ENCODE measurements at places on chromosomes 1 and 21. TPM values are rescaled to one million over a fixed set of nuclear protein-coding genes. Genes with fewer than 3 reads are reported as not detected.

Gene ZBTB8A
- total RNA-seq, result 3.2 TPM

Gene MSH4
- 0.50 TPM for total RNA-seq

Gene CFAP107
- total RNA-seq, result not detected

Gene CYYR1
- total RNA-seq, result 10.7 TPM

- DNase-seq, result peak; percentile 79
These were observed 70.4 kb upstream of the TARDBP start for GRCh38 chr1:10941891-10942541.

DNA sequence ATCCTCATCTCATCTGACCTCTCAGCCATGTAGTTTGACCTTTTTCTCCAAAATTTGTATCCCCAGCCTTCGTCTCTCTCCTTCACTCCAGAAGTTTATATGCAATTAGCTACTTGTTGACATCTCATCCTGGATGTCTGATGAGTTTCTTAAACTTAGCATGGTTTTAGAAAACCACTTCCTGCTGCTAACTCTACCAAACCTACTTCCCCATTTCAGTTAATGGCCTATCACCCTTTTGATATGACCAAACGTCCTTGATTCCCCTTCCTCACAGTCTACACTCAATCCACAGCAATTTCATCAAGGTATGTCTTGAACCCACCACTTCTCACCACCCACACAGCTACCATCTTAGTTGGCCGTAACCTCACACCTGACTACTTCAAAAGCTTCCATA is 121.9 kb downstream of the LRRC40 start:
- DNase-seq, result no peak

DNA sequence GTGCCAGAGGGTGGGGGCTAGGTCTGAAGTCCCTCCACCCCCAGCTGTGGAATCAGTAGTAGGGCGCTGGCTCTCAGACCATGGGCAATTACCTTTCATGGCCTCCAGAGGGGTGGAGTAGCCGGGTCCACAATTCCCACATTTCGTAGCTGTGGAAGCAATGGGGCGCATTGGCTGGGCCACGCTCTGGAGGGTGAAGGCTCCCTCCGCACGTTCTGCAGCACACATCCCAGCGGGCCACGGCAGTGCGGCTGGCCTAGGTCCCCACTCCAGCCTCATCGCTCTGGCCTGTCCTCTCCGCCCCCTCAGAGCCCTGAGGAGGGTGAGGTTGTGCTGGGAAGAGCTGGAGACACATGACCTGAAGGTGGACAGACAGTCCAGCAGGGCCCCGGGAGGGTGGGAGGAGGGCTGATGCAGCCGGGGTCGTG is 2.9 kb downstream of the SELENBP1 start:
- peak; percentile 57 for DNase-seq

GRCh38 chr1:46605232-46605631 is 1.2 kb upstream of the MKNK1 start:
- DNase-seq, result no peak

Gene PRDM2
- total RNA-seq, result 40.5 TPM

DNA sequence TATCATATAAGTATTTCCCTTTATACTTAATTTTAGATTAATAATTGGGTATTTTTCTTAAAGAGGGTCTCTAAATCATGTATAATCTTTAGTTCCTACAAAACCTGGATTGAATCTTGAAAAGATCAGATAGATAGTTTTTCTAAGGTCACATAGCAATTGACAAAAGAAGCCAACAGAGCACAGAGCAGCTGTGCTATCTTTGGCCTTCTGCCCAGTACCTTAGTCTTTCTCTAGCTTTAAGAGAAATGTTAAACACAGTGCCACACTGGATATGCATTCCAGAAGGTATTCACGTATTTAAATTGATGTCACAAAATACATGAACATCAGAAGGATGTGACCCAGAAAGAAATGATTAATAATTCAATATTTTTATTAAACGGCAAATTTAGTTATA is 86.8 kb downstream of the C21orf91 start:
- DNase-seq, result no peak

DNA sequence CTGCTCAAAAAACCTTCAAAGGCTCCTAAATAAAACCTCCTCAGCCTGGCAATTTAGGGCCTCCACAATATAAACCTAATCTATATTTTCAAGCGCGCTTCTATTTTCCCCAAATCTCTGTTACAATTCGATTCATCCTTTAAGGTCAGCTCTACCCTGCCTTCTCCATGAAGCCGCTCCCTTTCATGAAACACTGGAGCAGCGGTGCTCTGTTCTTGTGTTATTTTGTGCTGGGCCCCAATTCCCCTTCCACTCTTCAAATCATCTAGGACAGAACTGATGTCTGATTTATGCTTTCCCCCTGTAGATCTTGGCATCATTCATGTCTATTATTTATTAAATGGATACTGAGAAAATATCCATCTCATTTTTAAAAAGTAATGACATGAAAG is 6.9 kb downstream of the ERRFI1 start:
- no peak for DNase-seq

Gene ANKRD34A
- total RNA-seq, result 3.9 TPM

DNA sequence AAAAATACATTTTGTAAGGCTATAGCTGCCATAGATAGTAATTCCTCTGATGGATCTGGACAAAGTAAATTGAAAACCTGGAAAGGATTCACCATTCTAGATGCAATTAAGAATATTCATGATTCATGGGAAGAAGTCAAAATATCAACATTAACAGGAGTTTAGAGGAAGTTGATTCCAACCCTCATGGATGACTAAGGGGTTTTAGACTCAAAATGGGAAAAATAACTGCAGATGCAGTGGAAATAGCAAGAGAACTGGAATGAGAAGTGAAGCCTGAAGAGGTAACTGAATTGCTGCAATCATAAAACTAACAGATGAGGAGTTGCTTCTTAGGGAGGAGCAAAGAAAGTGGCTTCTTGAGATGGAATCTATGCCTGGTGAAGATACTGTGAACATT is 230.8 kb downstream of the KCTD3 start:
- no peak for DNase-seq

GRCh38 chr1:163056831-163057230 is 12.3 kb upstream of the RGS4 start:
- DNase-seq, result no peak

Gene MFAP2
- total RNA-seq, result 6.2 TPM

Gene CD244
- total RNA-seq, result 2.3 TPM

DNA sequence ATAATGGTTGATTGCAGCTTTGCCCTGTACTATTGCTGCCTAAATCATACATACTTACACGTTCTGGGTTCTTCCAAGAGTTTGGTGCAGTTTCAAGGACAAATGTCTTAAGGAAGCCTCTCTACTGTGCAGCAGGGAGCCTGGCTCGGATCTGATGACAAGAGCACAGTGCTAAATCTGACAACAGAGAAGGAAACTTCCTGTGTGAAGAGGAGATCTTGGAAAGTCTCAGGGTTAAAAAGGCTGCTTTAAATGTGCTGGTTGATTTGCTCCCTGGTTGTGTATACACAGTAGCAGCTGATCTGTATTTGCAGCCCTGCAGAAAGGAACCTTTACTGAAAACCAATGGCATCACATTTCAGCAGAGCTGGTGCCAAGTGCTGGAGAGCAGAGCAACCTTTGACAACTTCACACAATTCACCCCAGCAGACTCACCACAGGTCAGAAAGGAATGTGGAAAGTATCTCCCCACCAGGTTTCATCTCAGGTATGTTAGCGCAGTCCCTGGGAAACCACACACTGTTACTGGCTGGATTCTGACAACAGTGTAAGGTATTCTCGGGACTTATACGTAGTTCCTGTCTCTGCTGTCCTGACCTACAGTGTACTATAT is 355.0 kb upstream of the ESRRG start:
- DNase-seq, result no peak

- no peak for DNase-seq
These were observed 841.8 kb upstream of the ADGRL4 start for GRCh38 chr1:79848316-79848715.

Gene TMOD4
- not detected for total RNA-seq

Gene SUMO3
- total RNA-seq, result 74.4 TPM

Gene NR5A2
- total RNA-seq, result 0.54 TPM

Gene ZBTB21
- 15.2 TPM for total RNA-seq

GRCh38 chr1:94298861-94299260 is 61.5 kb upstream of the ARHGAP29 start:
- DNase-seq, result no peak

Gene FCER1G
- total RNA-seq, result 25.5 TPM

DNA sequence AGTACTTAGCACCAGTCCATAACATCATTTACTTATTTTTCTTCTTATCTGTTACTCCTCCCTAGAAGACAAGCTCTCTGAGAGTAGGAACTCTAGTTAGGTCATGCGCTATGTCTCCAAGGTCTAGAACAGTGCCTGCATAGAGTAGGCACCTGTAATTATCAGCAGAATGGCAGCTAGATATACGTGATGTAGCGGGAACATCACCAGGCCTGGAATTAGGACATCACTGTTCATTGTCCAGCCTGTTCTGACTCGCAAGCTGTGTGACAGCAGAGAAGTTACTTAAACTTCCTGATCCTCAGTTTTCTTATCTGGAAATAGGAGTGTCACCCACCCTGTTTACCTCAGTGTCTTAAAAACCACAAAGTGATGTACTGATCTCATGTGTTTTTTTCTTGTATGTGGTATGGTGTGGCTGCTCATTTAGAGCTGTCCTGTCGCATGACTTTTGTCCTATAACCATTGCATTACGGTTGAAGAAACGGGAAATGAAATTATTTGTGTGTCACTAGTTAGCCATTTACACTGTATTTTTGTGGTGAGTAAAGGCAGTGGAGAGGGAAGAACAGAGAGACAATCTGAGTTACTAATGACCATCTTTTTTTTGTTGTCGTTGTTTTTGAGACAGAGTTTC is 37.1 kb upstream of the EXO1 start:
- DNase-seq, result no peak

Gene CD2
- 0.92 TPM for total RNA-seq

DNA sequence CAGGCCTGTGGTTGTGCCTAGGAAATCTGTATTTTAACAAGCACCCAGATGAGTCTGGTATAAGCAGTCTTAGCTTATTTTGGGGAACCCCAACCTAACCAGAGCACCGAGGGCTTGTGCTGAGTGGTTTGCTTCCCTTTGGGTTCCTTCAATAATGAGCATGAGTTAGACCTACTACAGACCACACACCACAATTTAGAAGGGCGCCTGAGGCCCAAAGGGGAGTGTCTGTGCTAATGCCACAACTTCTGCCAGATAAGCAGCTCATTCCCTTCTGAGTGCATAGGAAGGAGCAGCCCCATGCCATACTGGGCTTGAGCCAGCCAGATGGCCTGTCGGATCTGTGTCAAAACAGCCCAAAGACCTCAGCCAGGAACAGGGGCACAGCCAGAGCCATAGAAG is 15.4 kb upstream of the LSS start:
- no peak for DNase-seq

DNA sequence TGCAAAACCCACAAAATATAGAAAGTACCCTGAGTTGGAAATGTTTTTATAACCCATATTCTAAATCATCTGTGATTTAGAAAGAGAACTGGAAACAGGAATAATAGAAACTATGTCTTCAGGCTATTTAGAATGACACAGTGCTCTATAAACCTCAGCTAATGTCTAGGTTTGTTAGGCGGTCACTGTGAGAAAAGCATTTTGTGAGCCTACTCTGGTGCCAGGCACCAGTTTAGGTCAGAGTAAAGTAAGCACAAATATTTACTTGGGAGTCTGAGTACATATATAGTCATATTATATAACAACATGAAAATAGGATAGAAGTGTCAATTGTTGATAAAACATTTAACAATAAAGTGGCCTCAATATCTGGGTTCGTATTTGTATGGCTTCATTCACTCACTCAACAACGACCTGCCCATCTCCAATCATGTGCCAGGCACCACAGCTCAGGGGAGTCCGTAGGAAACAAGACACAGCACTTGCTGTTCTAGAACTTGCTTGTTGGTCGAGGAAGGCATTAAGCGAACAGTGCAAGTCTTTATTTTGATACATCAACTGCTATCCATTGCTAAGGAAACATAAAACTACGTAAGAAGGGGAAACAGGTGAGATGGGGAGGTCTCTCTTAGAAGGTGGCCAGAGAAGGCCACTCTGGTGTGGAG is 37.2 kb downstream of the GNB1 start:
- no peak for DNase-seq
